SK-N-MC (cell line): ENCODE measurements at places on chromosomes 16 and 17.

- DNase-seq: no peak
These were observed at the start of gene FOXC2 for GRCh38 chr16:86566601-86566965. TSS of gene FOXC2 (plus strand) at chr16:86566829. CDS start at chr16:86567336, 507 bp downstream.

DNA sequence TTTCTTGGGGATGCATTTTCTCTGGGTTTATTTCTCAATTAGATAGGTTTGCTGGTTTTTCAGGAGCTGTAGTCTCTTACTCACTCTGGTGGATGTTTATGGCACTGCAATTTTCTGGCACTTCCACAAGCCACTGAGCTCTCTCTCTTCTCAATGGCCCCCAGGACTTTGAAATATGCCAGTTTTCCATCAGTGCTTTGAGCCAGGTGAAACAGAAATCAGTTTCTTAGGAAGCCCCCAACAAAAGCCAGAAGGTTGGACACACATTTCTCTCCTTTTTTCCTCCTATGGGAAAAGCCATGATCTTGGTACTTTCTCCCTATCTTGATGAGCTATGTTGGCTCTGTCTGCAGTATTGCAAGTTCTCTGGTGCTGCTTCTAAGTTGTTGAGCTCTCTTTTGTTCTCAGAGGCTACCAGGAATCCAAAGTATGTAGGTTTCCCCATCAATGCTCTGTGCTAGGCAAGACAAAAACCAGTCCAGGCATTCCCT is 90.7 kb upstream of the SMIM36 start:
- no peak for DNase-seq

- DNase-seq: no peak
These were observed at the start of gene RAC3 for GRCh38 chr17:82031303-82031884. TSS of gene RAC3 (plus strand) at chr17:82031678. CDS start at chr17:82031762, 84 bp downstream.

DNA sequence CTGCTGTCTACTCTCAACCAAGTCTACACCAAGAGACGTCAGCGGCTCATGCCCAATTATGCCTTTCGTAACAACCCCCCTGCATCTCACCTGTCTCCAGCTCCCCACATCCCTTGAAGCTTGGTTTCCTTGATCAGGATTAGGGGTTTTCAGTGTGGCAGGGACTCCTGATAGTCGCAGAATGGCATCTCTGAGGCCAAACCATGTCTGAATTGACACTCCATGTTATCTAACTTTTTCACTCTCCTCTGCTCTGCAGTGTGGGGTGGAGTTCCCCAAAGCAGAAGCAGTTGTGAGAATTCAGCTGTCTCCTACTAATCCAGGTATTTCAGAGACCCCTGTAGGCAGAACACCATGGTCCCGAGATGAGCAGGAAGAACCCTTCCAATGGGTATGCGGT is 5.6 kb upstream of the AHSP start:
- no peak for DNase-seq

GRCh38 chr17:81712468-81713003 is 452 bp downstream of the SLC25A10 start:
- no peak for DNase-seq

DNA sequence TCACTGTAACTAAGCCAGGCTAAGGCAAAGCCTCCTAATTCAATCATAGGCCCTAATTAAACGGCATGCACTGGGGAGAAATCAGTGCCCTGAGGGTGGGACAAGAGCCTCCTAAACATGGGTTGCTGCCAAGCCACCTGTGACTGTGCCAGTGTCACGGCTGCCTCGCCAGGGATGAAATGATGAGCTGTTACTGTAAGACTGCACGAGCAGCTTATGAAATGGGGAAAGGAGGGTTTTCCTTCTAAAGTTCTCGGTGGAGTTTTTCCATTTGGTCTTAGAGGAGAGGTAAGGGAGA is 12.7 kb downstream of the TMEM11 start:
- no peak for DNase-seq

- no peak for DNase-seq
These were observed 377 bp downstream of the USP32 start for GRCh38 chr17:60391471-60392041.

- DNase-seq: peak; percentile 37
These were observed 1.5 kb upstream of the MAF start for GRCh38 chr16:79601931-79602627.
